T-helper 22 cell (primary cell): ENCODE measurements at places on chromosomes 16 and 17.

- DNase-seq: no peak
Measured at GRCh38 chr17:46013502-46014165, 14.6 kb downstream of the STH start.

DNA sequence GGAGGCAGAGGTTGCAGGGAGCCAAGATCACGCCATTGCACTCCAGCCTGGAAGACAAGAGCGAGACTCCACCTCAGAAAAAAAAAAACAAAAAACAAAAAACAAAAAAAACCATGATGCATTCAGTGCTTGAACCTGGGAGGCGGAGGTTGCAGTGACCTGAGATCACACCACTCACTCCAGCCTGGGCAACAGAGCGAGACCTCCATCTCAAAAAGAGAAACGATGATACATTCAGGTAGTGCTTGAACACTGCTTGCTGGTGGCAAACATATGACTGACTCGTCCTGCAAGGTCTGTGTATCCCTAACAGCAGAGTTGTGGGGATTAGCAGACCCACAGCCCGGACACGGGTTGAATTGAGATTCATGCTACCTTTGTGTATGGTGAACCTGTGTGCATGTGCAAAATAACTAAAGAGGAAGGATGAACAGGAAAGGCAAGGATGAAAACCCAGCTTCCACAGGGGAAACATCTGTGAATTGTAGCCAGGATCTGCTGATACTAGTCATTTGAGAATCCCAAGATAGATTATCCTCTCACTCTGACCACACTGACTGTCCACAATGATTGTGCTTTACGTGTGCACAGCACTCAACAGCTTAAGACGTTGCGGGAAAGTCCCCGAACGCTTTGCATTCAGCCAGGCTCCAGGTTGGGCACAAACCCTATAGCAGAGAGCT is 52.4 kb upstream of the MRPS23 start:
- DNase-seq: no peak

DNA sequence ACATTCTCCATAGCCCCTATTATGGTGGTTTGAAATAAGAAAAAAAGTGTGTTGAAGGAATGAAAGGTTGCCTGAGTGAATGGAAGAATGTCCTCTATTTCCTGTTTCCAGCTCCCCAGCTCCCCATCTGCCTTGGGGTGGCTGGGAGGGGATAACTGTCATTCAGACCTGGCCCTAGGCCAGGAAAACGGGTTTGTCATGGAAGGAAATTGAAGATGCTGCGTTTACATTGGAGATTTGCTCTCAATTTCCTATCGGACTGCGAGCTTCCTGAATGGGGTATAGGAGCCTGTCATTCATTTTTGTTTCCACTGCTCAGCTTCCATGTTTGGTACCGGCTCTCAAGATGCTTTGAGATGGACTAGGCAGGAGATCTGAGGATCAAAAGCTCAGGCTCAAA is 2.2 kb upstream of the FZD2 start:
- no peak for DNase-seq

DNA sequence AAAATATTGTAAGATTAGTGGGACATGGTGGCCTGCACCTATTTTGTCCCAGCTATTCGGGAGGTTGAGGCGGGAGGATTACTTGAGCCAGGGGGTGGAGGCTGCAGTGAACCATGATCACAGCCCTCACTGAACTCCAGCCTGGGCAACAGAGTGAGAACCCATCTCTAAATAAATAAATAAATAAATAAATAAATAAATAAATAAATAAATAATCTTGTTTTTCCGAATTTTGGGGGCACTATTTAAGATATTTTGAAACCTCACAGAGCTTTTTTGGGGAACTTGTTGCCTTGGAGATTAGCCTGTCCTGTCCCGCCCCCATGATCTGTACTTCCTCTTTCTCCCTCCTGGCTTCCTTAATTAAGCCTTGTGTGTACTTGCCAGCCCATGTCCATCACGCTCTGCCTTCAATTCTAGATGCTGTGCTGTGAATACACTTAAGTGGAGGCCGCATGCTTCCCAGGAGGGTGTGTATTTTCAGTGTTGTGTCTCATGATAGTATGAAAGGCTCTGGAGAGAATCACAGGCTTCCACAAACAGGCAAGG is 4.4 kb downstream of the LGALS9 start:
- DNase-seq: no peak
